ENCODE measurements at places on chromosomes 1 and 21.

DNA sequence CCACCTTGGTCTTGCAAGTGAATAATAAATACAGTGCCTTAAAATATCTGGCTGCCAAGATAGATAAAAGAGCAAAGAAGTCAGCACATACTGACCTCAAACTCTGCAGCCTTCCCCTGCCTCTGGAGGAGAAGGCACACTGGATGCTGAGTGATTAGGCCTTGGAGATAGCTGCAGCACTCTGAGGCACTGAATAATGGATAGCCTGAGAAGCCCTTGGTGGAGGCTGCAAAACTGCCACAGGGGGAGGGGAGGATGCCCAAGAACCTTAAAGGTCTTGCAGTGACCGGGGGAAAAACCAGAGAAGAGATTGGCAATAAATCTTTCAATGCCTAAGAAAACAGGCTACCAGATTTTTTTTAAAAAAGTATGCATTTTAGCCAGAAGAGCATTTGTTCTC lies 167.4 kb upstream of the PRMT6 start:
- DNase-seq = no peak

GRCh38 chr1:15524021-15524282 lies at the start of gene CASP9:
CASP9 (minus strand) TSS chr1:15524215; CDS start chr1:15524200, 15 bp downstream.
- no peak for DNase-seq

- DNase-seq = no peak
Measured at GRCh38 chr1:201606096-201606495, 67.2 kb downstream of the NAV1 start.

DNA sequence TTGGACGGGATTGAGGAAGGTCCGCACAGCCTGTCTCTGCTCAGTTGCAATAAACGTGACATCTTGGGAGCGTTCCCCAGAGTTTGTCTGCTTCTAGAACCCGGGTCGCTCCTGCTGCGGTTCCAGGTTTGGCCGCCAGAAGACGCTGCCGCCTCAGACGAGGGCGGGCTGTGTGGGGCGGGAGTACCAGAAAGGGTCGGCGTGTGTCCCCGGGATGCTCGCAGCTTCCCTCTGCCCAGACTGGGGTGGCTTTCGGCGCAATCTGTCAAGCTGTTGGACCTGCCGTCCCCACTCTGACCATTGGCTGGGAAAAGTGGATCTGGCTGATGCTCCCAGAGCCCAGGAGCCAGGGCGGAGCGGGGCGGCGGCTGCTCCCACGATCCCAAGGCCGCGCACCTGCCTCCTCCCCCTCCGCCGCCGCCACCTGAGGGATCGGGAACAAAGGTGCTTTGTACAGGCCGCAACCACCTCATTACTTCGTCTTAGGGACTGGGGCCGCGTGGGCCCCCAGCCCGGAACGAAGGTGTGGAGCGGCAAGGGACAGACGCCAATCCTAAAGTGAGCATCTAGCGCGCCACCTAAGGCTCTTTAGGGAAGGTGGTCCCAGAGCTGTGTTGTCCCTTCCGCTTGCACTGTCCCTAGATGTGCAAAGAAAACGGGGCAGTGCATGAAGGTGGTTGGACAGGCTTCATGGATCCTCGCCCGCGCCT lies 683 bp upstream of the EFNA4 start:
- DNase-seq = peak; percentile 66

- DNase-seq = no peak
Measured at GRCh38 chr1:170145061-170145460, 698 bp upstream of the NTMT2 start.

DNA sequence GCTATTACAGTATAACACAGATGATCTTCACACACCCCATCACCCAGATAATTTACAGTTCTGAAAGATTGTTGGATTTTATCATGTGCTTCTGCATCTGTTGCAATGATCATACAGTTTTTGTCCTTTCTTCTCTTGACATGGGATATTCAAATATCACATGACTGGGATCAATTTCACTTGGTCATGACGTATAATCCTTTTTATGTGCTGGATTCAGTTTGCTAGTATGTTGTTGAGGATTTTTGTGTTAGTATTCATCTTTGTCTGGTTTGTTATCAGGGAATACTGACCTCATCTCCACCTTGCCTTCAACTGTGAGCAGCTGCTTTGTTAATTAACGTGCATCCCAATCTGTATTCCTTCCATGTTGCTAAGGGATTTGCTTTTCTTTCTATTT lies 44.7 kb upstream of the DISC1 start:
- no peak for DNase-seq

- DNase-seq = no peak
Measured at GRCh38 chr1:208357644-208358507, 113.7 kb upstream of the PLXNA2 start.

- DNase-seq = no peak
Measured at GRCh38 chr1:18077657-18078215, 29.9 kb upstream of the IGSF21 start.

GRCh38 chr1:38775175-38775845 lies 84.3 kb downstream of the RRAGC start:
- no peak for DNase-seq

DNA sequence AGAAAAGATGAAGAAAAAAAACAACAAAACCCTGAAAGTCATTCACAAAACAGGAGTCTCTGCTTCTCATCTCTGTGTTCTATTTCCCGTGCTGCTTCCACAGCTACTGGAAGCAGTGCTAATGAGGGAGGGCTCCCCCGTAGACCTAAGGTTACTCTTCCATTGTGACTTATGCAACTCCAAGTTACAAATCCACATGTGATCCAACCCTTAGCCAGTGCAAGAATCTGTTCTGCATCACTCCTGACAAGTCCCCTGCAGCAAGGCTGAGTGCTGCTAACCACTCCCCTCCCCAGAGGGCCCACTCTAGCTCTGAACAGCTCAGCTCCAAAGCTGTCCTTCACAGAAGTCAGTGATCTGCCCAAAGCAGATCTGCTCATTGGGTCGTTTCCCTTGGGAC lies 10.3 kb downstream of the DNALI1 start:
- DNase-seq = no peak

DNA sequence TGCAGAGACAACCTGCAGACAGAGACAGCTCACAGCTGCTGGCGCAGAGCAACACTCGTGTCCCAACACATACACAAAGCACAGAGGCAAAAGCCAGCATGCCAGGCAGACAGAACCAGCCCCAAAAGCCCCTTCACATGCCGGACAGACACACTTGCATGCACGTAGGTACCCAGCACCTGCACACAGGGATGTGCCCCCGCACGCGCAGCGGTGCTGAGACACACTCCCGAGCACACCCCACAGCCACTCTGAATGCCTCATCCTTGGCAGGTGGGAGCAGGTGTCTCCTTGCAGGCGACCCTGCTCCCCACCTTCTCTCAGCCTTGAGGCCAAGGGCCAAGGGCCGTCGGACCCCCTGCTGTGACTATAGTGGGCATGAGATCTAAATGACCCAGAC lies 41.2 kb upstream of the ZC3H12A start:
- no peak for DNase-seq

GRCh38 chr1:56378341-56379070 lies 200.9 kb downstream of the PLPP3 start:
- DNase-seq = no peak

GRCh38 chr1:101307985-101308689 lies 71.3 kb downstream of the S1PR1 start:
- DNase-seq = no peak

- DNase-seq = peak; percentile 91
Measured at GRCh38 chr1:161038523-161039153, at the start of gene TSTD1. TSTD1 (minus strand) TSS chr1:161038964; CDS start chr1:161038889, 75 bp downstream.

DNA sequence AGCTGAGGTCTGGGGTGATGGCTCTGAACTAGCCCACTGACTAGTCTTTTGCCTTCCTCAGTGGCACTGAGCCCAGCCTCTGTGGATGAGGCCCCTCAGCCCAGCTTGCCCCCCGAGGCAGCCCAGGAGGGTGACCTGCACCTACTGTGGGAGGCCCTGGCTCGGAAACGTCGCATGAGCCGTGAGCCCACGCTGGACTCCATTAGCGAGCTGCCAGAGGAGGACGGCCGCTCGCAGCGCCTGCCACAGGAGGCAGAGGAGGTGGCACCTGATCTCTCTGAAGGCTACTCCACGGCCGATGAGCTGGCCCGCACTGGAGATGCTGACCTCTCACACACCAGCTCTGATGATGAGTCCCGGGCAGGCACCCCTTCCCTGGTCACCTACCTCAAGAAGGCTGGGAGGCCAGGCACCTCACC lies 87.8 kb downstream of the TRIM11 start:
- DNase-seq = no peak

- DNase-seq = no peak
Measured at GRCh38 chr1:30382496-30382895, 340.9 kb downstream of the MATN1 start.

DNA sequence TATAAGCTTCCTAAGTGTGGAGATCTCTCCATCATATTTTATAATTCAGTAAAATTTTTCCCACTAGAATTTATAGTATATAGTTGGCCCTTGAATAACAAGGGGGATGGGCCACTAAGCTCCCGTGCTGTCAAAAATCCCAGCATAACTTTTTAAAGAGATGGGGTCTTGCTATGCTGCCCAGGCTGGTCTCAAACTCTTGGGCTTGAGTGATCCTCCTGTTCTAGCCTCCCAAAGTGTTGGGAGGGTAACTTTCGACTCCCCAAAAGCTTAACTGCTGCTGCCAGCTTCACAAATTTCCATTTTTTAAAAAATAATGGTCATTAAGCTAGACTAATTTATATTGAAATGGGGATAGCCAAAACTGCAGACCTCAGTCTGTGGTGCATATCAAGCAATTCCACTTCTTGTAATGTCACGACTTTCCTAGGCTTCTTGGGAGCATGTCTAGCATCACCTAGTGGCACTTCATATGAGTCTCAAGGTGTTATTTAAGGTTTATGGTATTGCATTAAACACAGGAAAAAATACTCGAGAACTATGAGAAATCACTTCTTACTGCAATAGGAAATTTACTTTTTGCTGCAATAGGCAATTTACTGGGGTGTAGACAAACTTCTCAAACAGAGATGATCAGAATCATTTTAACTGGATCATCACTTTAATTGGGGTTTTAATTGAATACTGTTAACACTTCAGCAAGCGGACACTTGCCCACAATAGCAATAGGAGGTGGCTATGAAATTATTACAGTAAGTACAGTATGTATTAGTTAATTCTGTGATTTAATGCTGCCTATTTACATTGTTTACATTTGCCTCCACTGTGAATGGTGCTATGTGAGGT lies 19.3 kb upstream of the ACTA1 start:
- DNase-seq = no peak

GRCh38 chr1:243568793-243569192 lies 281.2 kb downstream of the AKT3 start:
- DNase-seq = no peak

DNA sequence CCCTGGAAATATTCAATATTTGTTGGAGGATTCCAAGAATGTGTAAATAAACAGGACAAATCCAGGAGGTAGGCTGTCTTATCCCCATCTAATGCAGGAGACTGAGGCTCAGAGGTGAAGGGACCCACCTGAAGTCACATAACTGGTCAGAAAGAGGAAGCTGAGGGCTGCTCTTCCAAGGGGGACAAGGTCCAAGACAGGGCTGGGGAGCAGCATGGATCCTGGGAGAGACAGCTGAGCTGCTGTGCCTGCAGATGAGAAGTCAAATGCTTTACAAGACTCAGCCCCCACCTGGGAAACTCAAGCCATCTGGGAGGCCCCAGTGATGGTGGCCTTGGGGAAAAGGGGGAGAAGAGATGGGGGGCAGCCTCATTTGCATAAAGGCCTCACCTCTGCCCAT lies 224.4 kb downstream of the PTPRU start:
- no peak for DNase-seq

DNA sequence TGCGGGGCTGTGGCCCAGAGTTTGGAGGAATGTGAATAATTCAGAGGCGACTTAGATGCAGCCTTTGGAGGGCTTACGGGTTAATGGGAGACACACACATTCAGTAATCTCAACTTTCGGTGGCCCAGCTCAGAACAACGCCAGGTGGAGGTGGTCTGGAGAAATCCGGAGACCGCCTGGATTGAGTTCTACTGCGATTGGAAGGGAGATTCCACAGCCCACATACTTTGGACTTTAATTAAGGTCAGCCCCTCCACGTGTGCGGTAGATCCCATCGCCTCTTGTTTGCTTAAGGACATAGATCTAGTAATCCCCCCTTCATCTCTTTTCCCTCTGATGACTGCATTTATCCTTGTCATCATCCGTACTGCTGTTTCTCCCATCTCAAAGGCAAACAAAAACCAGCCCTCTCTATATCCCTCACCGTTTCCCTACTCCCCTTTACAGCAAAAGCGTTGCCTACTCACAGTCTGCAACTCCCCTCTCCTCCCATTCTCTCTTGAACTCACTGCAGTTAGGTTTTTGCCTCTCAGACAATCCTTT lies 720 bp upstream of the BSDC1 start:
- DNase-seq = no peak

DNA sequence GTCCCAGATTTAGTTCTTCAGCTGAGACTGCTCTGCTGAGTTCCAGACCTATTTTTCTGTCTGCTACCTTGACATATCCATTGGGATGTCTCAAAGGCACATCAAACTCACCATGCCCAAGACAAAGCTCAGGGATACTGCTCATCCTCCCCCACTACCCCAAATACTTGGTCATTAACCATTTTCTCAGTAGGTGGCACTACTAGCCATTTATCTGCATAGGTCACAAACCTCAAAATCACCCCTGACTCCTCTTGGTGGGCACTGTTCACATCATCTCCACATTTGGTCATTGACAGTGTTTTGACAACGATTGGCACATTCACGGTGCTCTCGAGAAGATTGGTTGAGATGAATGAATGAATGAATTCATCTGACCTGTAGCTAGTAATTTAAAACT lies 32.1 kb downstream of the CACNA1S start:
- DNase-seq = no peak

GRCh38 chr1:94142022-94142421 lies 21.1 kb upstream of the ABCA4 start:
- no peak for DNase-seq

DNA sequence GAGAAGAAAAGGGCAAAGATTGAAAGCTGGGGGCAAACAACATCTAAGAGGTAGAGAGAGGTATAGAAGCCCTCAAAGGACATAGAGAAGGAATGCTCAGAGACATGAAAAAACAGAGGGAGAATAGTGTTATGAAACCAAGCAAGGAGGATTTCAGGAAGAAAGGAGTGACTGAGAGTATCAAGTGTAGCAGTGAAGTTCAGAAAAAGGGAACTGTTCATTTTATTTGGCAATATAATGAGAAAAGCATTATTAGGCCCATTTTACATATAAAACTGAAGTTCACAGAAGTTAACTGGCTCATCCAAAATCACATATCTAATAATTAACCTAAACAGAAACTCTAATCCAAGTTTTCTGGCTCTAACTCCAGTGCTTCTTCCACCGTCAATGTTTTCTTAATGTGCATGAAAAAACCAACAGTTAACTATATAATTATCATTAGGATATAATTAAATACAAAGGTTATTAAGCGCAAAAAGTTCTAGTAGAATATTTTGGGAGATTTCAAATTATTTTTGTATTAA lies 17.7 kb downstream of the NEXN start:
- DNase-seq = no peak

- DNase-seq = no peak
Measured at GRCh38 chr1:194600716-194601115, 1414.3 kb upstream of the B3GALT2 start.

DNA sequence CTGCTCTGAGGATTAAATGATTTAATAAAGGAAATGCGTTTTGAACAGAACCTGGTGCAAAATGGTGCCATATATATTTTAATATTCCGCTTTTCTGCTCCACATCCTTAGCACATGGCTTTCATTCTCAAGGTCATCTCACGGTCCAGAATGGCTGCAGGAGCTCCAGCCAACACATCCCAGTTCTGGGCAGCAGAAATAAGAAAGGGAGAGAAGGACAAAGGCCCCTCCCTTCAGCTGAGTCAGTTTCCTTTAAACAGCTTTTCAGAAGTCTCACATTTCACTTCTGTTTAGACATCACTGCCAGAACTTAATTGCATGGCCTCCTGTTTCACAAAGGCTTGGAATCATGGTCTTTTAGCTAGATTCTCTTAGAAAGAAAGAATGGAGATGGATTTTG lies 75.2 kb upstream of the LRRN2 start:
- DNase-seq = no peak

All from naive thymus-derived CD8-positive, alpha-beta T cell (primary cell).